ENCODE measurements at places on chromosomes 12 and 14.

- no peak for DNase-seq
Measured at GRCh38 chr14:99651953-99652746, 7.2 kb downstream of the HHIPL1 start.

DNA sequence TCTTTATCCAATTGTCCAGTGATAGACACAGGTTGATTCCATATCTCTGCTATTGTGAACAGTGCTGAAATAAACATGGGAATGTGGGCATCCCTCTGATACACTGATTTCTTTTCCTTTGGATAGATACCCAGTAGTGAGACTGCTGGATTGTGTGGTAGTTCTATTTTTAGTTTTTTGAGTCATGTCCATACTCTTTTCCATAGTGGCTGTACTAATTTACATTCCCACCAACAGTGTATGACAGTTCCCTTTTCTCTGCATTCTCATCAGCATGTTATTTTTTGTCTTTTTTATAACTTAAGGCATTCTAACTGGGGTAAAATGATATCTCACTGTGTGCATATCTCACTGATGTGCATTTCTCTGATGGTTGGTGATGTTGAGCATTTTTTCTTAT, 24.8 kb upstream of the VASH1 start:
- no peak for DNase-seq

DNA sequence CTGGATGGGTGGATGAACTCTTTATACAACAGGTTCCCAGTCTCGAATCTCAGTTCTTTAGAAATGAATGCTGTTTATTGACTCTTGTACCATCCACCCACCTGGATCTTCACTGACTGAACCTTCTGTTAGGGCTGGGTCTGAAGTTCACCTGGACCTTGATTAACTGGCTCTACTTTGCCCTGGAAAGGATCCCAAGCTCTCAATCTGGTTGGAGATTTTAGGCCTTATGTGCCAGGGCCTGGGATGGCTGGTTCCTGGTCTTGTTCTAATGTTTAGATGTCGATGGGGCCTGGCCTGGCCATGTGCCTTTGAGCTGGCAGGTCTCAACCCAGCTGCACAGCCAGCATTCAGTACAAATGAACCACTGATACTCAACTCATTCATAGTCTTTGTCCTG, 76.5 kb upstream of the MED13L start:
- no peak for DNase-seq

DNA sequence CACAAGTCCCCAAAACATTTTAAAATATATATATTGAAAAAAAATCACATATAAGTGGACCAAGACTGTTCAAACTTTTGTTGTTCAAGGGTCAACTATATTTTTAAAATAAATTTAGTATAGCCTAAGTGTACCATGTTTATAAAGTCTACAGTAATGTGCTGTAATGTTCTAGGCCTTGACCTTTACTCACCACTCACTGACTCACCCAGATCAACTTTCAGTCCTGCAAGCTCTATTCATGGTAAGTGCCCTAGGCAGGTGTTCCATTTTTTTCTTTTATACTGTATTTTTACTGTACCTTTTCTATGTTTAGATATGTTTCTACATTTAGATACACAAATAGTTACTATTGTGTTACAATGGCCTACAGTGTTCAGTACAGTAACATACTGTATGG, 23.4 kb upstream of the TMTC1 start:
- no peak for DNase-seq
